ENCODE measurements at places on chromosomes 6 and 20.

DNA sequence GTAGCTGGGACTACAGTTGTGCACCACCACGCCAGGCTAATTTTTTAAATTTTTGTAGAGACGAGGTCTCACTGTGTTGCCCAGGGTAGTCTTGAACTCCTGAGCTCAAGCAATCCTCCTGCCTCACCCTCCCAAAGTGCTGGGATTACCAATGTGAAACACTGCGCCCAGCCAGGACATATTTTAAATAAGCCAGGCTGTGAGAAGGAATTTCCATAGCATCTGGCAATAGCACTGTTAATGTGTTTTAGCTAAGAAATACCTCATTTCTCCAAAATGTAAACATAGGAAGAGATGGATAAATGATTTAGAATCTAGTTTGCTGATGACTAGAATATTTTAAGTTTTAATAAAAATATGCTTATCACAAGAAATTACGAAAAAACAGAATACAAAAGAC lies 27.0 kb upstream of the SLA2 start:
- DNase-seq = no peak

DNA sequence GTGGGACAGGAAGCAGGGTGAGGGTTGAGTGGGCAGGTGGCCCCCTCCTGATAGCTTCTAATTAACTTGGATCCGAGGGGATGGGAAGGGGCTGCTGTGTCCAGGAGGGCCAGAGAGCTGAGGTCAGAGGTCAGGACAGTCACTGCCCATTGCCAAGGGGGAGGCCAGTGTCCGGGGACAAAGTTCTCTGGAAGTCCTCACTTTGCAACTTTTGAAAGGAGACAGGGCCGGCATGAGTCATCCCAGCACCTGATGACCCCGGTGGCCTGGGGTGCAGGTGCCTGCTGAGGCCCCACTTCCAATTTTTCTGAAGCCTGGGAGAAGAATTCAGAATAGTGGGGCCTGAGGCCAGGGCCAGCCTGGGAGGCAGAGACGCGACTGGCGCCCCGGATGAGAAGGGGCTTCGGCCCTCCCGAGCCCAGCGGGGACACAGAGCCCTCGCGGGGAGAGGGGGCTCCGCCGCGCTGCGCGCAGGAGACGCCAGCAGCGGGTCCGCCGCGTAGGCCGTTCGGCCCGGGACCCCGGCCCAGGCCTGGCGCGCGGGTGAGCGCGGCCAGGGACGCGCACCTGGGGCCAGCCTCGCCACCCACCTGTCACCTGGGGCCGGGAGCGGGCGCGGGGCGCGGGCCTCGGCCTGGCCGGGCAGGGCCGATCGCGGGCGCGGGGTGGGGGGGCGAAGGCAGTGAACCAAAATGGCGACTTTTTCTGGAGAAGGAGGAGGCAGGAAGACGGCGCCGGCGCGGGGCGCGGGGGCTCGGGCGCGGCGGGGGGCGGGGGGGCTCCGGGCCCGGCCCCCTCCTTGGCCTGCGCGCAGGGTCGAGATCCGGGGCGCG lies 586 bp downstream of the ZNF512B start:
- DNase-seq = no peak

GRCh38 chr6:146305092-146305491 lies 238.5 kb upstream of the RAB32 start:
- no peak for DNase-seq

GRCh38 chr20:57667924-57668782 lies 41.7 kb downstream of the PMEPA1 start:
- DNase-seq = no peak

GRCh38 chr20:13430346-13431002 lies 208.3 kb downstream of the TASP1 start:
- no peak for DNase-seq

GRCh38 chr6:108277831-108278230 lies 17.0 kb upstream of the SNX3 start:
- no peak for DNase-seq

DNA sequence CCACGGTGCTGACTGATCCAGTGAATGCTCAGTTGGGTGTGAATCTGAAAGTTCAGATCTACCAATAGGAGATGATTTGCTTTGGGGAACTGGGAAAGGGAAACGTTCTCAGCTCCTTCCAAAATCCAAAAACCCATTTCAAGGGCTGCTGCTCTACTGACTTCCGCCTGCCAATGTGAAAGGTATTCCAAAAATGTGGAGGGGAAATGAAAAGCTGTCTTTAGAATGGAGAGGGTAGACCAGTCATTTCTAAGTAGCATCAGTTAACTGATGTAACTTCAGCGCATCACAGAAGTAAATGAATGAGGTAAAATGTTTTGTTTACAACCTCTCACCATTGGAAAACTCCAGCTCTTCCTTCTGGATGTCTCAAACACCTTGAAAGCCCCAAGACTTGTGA lies 19.6 kb upstream of the EYA2 start:
- DNase-seq = no peak

DNA sequence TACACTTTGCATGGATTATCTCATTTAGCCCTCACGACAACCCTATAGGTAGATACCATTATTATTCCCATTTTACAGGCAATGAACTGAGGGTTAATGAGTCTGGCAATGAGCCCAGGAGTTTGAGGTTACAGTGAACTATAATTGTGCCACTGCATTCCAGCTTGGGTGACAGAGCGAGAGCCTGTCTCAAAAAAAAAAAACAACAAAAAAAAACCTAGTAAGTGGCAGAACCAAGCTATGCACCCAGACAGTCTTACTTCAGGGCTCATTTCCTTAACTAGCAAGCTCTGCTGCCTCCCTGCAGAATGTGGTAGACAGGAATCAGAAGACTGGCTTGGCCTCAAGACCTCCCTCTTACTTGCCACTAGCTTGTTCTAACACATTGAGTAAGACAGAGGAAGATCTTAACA lies 71.9 kb upstream of the RREB1 start:
- no peak for DNase-seq

DNA sequence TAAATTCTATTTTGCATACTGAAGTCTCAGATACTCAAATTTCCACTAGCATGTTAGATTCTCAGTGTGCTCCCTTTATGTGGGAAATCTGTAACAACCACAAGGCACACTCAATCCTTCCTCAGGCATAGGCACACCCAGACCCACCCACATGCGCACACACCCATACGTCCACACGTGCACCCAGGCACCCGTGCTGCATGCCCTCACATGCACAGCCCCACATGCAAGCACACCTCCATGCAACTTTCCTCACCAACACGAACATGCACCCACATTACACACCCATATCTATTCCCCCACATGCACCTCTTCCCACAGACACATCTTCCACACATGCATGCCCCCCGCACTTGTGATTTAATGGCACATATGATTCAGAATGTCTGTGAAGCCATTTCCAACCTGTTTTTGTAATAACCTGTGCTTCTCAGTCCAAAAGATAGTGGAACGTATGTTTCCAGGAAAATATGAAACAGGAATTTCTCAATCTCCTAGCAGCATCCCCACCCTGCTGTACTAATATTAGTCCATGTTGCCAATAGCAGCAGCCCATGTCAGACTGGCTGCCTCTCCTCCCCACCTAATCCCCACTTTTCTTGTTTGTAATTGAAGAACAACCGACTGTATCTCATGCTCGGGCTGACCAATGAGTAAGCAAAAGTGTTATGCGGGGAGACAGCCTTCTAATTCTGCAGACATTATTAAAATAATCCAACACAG lies 11.3 kb upstream of the CYP24A1 start:
- no peak for DNase-seq

- DNase-seq = no peak
Measured at GRCh38 chr20:40589581-40589980, 99.5 kb downstream of the MAFB start.

- DNase-seq = no peak
Measured at GRCh38 chr6:10763006-10763405, 15.4 kb downstream of the TMEM14B start.

GRCh38 chr20:63080411-63080810 lies 73.6 kb upstream of the BHLHE23 start:
- DNase-seq = no peak

GRCh38 chr20:13274275-13274861 lies 53.3 kb downstream of the ISM1 start:
- no peak for DNase-seq

GRCh38 chr20:13396022-13396421 lies 174.9 kb downstream of the ISM1 start:
- DNase-seq = no peak

DNA sequence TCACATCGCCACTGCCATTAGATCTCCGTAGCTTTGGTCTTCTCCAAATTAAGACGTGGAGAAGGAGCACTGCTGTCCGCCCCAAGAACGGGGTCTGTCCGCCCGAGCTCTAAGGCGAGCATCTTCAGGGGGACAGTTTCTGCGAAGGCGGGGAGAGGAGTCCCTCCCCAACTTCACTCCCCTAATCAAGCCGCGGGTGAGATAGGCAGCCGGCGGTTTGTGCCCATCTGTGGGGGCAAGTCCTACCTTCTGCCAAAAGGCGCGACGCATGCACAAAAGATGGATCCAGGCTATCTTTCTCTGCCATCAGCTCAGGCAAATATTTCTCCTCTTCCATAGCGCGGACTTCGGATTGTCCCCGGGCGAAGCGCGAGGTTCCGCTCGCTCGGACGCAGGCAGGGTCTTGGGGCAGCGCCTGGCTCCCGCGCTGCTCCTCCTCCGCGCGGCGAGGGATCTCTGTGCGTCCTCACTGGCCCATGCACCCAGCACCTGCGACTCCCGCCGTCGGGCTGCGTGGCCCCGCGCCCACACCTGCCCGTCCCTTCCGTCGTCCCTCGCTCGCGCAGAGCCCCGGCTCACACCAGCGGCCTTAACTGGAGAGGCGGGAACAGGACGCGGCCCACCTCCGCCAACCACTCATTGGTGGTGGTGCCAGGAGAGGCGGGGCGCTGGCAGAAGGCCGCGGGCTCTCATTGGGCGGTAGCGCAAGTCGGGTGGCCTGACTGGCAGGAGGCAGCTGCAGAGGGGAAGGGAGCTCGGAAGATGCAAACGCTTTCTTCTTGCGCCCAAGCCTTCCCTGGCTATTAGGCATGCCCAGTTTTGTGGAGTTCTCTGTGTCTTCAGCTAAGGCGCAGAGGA lies at the start of gene KHDRBS2:
TSS of gene KHDRBS2 (minus strand) at position 614 of the 858 bp plus-strand sequence.
- no peak for DNase-seq

DNA sequence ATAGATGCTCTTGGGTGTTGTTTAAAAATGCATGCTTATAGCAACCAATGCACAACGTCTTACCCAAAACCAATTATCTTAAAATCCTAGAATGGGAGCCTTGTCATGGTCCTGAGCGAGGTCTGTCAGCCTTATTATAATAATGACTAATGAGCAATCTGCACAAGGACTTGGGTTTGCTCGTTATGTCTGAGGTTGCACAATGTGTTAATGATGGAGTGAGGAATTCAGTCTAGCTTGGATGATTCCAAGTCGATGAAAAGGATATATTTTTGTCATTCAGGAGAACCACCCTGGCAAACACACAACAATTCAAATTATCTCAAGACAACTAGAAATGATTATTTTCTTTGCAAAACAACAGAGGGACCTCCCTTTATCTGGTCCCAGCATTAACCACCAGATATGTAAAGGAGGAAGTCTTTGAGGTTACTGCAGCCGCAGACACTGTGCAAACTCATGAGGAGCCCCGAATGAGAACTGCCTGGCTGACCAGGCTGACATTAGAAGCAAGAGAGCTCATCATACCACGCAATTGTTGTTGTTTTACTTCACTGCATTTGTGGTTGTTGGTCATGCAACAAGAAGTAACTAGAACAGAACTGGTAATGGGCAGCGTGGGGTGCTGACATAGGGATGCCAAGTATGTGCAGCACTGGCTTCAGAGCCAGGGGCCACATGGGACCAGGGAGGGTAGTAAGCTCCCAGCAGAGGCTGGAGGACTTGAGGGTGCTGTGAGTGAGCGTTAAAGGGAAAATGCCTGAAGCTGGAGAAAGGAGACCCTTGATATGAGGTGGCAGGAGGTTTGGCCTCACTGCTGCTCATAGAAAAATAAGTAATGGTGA lies 488.3 kb downstream of the CDH26 start:
- no peak for DNase-seq

DNA sequence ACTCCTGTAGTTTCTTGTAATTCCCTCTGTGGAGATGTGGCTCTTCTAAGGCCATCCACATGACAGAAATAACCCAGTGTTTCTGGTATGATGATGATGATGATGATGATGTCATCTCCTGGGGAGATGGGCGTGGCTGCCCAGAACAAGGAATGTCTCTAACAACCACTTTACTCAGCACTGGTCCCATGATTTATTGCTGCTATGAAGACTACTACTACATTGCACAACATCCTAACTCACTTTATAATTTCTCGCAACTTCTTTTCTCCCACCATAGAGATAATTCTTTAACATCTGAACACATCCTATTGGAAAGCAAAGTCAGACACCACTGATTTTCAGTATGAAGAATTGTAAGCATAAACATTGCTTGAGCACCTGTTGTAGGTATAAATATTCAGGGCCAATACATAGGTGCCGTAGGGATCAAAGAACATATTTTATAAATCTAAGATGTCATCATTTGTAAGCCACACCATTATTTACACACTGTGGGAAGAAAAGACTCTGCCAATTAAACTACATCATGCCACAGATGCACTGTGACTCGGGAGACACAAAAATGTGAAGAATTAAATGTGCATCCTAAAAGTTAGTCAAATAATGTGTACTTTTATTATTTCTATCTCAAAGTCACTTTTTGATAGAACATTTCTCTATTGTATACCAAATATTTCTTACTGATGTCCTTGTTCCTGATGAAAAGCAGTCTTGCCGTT lies 6.4 kb downstream of the TPMT start:
- DNase-seq = no peak

DNA sequence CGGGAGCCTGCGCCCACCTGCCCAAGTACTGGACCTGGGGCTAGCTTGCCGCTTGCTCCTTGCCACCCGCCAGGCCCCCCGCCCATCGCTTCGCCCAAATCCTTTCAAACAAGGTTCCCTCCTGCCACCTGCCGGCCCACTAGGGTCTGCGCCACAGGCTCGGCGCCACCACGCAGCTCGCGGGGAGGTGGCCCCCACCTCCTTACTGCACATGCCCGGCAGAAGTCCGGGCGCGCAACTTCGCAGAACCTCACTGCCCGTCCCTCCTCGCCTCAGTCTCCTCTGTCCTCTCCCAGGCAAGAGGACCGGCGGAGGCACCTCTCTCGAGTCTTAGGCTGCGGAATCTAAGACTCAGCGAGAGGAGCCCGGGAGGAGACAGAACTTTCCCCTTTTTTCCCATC lies 11.2 kb downstream of the GNAS-AS1 start:
- no peak for DNase-seq

GRCh38 chr6:20846602-20847028 lies 312.4 kb downstream of the CDKAL1 start:
- no peak for DNase-seq

- DNase-seq = no peak
Measured at GRCh38 chr6:15194453-15194852, 51.4 kb upstream of the JARID2 start.

- DNase-seq = no peak
Measured at GRCh38 chr6:169792306-169793015, 41.0 kb downstream of the ERMARD start.

- DNase-seq = no peak
Measured at GRCh38 chr6:71725126-71725470, 161.3 kb upstream of the RIMS1 start.

All from activated CD4-positive, alpha-beta T cell treated with anti-CD3 and anti-CD28 coated beads, Interleukin-2, amount 50 U/mL, for 24 hours (primary cell).